ENCODE measurements at places on chromosomes 12 and 14.
A peak's percentile ranks its signal among the peaks of the same experiment; 100 is the strongest.

DNA sequence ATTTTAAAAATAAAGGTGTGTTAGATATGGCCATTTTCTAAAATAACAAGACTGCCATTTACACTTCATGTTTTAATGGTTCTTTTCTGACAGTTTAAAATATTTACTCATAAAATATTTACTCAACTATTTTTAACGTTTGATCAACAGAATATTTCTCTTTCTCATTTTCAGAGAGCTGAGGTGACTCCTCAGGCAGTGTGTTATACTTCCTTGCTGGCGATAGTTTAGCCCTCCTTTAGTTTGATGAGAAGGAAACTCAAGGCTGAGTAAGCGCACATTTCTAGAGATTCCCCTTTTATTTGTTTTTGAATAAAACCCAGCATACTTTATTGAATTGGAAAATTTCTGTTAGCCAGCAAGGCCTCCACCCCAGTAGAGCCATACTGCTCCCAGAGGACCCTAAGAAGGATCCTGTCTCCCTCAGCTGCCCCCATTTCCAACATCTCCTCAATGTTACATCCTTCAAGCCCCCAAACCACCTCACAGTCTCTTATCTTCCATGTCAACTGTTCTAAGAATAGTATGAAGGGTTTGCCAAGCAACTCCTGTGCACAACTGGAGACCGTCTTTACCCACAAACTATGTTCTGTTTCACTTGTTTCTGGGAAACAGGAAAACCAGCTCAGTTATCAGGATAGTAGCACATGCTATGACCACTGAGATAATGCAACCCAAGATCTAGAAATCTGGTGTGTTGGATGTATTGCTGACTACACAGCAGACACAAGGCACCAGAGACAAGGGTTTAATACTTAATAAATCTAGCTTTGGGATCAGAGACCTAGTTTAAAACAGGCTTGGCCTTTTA, 129.5 kb downstream of the STXBP6 start:
- no peak for DNase-seq

- no peak for DNase-seq
These were observed 27.1 kb upstream of the PCNX4 start for GRCh38 chr14:60064491-60065072.

DNA sequence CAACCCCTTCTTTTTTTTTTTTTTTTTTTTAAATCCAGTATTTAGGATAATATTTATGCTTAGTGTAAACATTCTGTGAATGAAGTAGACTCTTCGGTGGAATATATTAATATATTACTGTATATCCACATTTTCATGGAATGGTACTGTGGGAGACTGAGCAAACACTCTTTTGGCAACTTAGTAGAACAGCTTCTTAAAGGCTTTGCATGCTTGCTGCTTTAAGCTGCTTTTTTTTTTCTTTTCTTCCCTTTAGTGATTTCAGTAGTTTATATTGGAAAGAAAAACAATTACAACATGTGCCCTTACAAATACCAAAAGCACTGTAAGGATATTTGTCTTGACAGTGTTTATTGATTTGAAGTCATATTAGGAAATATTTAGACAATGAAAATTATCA, 78.9 kb downstream of the AEBP2 start:
- DNase-seq: no peak

DNA sequence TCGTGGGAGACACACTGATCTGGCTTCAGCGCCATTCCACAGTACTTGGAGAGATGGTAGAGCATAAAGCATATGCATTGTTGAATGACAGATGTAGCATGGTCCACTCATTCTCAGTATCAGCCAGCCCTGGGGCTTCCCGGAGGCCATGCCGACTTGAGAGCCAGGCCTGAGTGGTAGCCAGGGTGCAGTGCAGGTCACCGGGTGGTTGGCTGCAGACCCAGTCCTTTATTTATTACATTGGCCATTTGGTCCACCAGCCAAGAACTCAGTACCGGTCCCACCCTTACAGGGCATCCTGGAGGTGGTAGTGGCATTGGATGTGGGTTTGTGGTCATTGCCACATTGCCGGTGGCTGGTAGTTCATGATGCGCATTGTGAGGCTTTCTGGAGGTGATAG, 121.6 kb upstream of the RTL1 start:
- DNase-seq: no peak

- no peak for DNase-seq
These were observed 149.7 kb downstream of the AEBP2 start for GRCh38 chr12:19588951-19589350.

DNA sequence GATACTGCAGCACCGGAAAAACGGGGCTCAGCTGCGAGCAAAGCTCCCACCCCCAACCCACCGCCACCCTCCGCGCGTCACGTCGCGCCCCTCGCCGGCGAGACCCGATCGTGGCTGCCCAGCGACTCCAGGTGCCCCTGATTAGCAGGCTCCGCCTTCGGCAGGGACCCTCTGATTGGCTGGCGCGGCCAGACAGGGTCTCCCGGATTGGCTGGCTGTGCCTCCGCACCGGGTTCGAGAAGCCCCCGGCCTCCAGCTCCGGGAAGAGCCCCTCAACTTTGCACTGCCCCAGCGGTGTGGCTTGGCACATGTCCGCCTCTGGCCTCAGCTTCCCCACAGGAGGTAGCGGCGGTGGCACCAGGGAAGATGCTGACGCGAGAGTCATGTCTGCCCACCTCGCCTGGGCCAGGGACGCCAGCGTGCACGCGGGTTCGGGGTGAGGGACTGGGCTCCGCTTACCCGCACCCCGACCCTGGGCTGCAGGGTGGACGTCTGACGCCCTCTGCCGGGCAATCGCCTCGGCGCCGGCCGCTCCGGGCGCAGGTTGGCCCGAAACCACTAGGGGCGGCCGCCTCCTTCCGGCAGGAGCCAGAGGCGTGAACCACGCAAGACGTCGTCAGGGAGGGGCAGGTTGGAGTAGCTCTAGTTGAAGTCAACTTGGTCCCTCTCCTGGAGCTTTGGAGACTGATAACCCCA, 498 bp upstream of the RHOF start:
- DNase-seq: peak; percentile 89

DNA sequence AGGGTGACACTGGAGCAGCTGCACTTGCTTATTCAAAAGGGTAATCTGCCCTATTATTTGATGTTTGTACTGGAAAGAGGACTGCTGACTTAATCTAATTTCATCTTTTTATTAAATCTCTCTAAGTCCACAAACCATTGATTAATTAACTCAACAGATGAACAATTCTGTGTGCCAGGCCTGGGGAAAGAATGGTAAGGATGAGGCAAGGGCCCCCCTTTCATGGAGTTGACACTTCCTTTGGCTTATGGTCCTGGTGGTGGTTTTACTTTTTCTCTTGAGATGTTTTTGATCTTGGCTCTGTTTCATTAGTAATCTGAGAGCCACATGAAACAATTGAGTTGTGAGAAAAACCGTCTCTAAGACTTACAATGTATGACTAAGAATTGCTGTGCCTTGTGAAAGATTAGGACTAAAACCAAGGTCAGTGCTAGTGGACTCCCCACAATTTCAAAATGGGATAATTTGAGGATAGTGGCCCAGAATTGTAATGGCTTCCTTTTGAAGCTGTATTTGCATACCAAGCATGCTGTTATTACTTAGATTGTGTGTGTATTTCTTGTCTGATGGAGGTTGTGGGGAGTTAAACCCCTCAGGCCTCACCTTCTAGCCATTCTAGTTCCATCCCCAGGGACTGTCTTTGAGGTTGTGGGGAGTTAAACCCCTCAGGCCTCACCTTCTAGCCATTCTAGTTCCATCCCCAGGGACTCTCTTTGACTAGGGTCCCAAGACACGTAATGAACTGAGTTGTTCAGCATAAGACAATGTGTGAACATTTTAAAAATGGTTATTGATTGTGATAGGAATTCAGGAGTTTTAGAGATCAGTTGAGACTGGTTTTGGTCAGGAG, 52.5 kb upstream of the EVL start:
- no peak for DNase-seq

DNA sequence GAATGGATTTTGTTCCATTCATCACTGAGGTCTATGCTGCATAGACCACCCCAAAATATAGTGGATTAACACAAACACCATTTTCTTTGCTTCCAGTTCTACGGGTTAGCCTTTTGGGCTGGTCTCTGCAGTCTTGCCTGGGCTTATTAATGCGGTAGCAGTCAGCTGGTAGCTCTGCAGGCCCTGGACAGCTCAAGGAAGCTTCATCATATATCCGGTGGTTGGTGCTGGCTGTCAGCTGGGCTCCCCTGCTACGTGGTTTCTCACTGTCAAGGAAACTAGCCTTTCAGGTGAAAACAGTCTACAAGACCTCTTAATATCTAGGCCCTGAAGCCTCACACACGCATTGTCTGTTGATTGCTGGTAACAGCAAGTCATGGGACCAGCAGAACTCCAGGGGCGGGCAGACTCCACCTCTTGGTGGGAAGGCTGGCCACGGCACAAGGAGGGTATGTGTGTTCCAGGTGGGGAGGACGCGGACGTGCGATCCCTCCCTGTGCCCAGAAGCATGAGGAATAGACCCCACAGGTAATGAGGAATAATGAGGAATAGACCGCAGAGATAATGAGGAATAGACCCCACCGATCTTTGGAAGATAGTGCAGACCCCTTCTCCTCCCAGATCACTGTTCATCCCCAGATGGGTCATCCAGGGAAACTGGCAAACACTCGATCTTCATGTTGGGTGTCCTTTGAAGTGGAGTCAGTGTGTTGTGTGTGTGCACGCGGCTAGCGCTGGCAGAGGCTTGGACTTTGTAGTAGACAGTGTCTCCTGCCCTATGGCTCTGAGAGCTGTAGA, 13.3 kb downstream of the TSPAN9 start:
- no peak for DNase-seq

DNA sequence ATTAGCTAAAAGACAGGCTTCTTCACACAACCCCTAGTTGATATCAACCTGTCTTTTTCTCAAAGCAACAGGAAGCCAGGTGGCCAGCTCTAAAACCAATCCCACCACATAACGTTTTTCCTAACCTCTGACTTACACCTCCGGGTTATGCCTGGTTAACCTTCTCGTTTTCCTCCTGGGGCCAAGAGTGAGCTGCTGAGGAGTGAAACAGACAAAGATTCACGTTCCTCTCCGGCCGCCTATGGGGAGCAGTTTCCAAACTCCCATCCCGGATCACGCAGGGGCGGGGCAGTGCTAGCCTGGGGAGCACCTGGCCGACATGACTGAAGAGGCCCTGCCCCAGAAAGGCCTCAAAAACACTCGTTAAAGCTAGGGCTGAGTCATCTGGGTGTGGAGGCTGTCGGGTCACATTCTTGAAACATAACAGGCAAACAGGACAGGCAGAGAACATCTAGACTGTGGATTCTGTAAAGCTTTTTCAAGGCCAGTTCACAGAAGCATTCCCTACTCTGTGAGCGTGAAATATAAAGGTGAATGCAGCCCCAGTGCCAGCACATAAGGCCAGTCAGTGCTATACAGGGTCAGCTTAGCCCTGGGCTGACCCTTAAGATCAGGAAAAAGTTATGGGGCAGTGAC, 25.9 kb upstream of the LGALS3 start:
- DNase-seq: no peak

DNA sequence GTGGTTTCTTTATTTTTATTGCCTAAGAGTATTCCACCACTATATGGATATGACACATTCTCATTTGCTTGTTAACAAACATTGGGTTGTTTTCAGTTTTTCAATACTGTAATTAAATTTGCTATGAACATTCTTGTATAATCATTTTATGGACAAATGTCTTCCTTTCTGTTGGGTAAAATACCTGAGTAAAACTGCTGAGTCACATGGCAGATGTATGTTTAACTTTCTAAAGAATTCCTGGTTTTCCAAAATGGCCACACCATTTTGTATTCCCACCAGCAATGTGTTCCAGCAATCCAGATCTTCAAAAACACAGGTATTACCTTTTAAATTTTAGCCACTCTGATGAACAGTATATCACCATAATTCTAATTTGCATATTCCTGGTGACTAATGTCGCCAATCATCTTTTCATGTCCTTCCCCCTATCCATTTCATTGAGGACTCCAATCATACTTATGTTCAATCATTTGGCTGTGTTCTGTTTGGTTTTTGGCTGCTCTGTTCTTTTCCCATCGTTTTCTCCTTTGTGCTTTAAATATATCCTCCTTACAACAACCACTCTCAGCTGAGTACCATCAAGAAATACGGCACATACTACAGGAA, 36.0 kb downstream of the CDK17 start:
- DNase-seq: no peak

GRCh38 chr12:101947316-101947715, 69.9 kb downstream of the DRAM1 start:
- DNase-seq: no peak

GRCh38 chr12:91636721-91637120, 454.1 kb upstream of the DCN start:
- DNase-seq: no peak

DNA sequence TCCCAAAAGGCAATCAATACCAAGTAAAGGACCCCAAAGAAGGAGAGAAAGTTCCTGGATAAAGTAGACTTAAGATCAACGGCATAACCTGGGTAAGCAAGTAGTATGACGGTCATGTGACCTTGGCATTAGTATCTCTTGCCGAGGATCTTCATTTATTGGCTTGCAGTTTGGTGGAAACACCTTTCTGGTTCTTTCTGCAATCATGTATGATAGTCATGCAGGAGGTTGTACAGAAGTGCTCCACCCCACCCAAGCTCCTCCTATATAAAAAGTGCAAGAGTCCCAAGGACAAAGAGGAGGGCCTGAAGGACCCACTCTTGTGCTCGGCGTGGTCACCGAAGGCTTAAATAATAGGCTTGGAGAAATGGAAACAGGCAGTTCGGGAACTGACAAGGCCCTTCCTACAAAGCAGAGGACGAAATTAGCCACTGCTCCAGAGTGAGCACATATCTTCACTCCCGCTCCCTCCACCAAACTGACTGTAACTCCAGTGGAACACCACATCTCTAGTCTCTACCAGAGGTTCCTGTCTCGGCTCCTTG, 750 bp downstream of the CS start:
- DNase-seq: no peak

DNA sequence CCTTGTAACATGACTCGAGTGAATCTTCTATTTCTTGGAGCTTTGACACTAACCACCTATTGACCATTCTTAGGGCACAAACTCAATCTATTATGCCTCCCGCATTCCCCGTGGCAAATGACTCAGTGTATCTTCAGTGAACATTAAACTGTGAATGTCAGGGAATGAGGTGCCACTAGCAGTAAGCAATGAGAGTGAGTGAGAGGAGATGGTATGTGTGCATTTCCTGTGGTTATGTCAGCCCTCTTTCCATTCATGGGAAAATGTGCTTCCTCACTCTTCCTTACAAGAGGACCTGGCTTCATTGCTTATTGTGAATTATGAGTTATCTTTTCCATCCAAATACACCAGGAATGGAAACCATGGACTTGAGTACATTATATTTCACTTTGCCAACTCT, 229.2 kb downstream of the EMP1 start:
- no peak for DNase-seq
